ENCODE measurements at places on chromosomes 5 and 9. TPM values are rescaled to one million over a fixed set of nuclear protein-coding genes. Genes with fewer than 3 reads are reported as not detected.

GRCh38 chr9:122016309-122016708 lies 76.8 kb downstream of the TTLL11 start:
- no peak for DNase-seq

GRCh38 chr5:112535356-112535755 lies 116.3 kb upstream of the EPB41L4A start:
- DNase-seq = no peak

- no peak for DNase-seq
Measured at GRCh38 chr9:114226246-114227055, 71.1 kb downstream of the COL27A1 start.

Gene ADRA1B
- 0.56 TPM for total RNA-seq

- DNase-seq = no peak
Measured at GRCh38 chr5:147085409-147085808, 149.4 kb upstream of the STK32A start.

DNA sequence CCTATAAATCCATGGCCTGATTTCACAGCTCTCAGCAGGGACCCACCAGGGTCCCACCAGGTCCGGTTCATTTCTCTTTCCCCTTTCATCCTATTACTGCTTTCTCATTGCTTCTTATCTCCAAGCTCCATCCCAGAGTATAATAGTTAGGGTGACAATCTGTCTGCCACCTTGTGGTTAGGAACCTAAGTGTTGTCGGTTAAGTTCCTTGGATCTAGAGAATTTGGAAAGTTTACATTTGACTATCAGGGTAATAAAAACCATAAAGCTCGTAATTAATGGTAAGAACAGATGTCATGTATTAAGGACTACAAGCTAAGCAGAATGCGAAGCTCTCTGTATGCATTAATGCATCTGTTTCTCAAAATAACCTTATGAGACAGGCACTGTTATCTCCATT lies 259.1 kb downstream of the SH3GL2 start:
- no peak for DNase-seq

- DNase-seq = no peak
Measured at GRCh38 chr9:109737295-109737694, 42.7 kb upstream of the PALM2AKAP2 start.

DNA sequence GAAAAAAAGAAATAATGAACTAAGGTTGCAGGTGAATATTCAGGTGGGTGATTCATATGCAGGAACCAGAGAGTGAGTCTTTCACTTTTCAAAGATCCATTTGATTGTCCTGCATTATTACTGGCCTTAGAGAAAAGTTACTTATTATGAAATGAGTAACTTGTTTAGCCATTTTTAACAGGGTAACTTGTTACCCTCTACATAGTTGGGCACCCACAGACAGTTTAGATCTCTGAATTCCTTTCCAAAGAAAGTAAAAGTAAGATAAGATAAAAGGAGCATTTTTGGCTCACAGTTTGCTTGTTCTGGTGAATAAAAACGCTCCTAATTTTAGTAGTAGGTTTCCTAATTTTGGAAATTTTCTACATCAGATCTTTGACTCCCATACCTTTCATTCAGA lies 54.1 kb upstream of the DAB2 start:
- peak; percentile 34 for DNase-seq

Gene ZNF608
- 15.1 TPM for total RNA-seq

- DNase-seq = no peak
Measured at GRCh38 chr9:10614196-10614800, 1.5 kb upstream of the PTPRD start.

GRCh38 chr5:78597068-78597973 lies 51.3 kb downstream of the LHFPL2 start:
- peak; percentile 97 for DNase-seq

- DNase-seq = peak; percentile 82
Measured at GRCh38 chr9:114525513-114525912, 20.2 kb upstream of the WHRN start.

GRCh38 chr9:96156171-96156974 lies 145.6 kb downstream of the HSD17B3 start:
- DNase-seq = no peak

DNA sequence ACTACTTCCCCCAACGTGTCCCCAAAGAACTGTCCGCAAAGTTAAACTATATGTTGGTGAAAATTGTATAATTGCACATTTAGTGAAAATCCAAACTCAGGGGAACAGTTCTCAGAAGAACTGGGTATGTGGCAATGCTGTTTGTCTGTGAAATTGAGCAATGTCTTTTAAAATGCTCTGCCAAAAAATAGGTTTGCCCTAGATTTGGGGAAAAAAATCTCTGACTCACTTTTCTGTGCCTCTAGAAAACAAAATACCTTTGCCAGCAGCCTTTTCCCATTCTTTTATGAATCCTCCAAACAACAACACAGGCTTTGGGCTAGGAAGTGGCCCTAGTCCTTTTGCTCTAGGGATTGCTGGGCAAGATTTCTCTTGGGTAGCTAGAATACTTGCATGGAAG lies 37.4 kb upstream of the ZNF608 start:
- peak; percentile 16 for DNase-seq

DNA sequence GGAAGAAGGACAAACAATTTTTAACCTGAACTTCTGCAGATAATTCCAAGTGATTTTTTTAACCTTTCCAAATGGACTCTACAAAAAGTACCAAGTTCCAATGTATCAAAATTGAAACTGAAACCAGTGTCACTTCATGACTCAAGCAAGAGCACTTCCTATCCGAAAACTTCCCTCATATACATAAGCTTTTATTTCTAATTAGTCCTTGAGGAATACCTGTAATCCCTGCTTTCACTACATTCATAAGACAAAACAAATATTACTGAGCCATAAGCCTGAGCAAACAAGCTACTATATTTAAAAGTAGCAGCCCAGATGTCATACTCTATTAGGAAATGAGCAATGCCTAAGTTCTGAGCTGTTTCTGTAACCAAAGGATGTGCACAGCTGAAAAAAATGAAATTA lies 224.4 kb downstream of the EBF1 start:
- peak; percentile 4 for DNase-seq

Gene TAF11L13
- total RNA-seq = not detected

DNA sequence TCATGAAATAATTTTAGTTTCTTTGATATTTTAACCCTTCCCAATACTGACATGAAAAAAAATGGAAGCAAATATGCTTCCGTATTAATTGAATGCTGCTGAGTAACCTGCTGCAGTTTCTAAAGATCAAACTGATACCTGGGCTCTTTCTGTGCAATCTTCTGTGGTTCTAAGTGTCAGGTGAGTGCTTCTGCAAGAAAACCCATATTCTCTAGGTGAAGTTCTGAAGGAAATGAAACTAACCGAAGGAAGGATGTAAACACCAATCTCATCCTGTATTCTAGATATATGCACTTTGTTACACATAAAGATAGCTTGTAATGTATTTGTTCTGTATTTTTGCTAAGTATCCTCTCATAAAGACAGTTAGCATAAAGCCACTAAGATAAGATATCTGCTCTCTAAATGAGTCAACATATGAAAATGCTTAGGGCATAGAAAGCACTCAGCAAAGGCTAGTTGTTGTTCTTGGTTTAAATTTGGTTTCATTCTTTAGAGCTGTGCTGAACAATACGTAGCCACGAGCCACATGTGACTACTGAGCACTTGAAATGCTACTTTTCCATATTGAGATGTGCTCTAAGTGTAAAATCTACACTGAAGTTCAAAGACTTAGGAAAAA lies 52.0 kb downstream of the ITGA2 start:
- DNase-seq = peak; percentile 65

DNA sequence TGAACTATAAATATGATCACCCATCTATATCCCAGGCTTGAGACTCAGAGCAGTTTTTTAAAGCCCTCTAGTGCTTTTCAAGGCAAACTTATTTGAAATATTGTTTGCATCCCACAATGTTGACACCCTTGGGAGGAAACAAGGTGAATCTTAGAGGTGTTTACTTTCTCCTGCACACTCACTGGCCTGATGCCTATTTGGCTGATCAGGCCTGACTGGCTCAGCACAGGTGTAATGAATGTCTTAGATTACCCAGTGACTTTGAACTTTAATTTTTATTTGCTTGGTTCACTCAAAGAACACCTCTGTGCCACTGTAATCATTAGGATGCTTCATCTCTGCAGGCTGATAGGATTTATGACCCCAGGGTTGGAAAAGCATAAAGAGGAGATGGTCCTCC lies 158.3 kb downstream of the KCTD16 start:
- DNase-seq = no peak

- peak; percentile 48 for DNase-seq
Measured at GRCh38 chr5:132296412-132297016, 2.3 kb downstream of the SLC22A4 start.

Gene HEXB
- total RNA-seq = 76.7 TPM

DNA sequence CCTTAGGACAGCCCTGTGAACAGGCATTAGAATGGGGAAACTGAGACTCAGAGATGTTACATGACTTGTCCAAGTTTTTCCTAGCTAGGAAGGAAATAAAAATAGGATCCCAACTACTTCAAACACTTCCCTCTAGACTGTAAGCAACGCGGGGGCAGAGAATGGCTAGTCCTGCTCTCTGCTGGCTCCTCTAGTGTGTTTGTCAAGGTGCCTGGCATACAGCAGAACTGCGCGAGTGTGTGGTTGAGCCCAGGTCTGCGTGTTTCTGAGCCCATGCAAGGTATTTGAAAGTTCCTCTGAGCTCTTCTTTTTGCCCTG lies 152.5 kb downstream of the MACROH2A1 start:
- DNase-seq = no peak

Gene CARTPT
- not detected for total RNA-seq

GRCh38 chr9:36858805-36859375 lies 175.2 kb downstream of the PAX5 start:
- DNase-seq = no peak

- no peak for DNase-seq
Measured at GRCh38 chr9:85216601-85217000, 525.2 kb downstream of the AGTPBP1 start.

DNA sequence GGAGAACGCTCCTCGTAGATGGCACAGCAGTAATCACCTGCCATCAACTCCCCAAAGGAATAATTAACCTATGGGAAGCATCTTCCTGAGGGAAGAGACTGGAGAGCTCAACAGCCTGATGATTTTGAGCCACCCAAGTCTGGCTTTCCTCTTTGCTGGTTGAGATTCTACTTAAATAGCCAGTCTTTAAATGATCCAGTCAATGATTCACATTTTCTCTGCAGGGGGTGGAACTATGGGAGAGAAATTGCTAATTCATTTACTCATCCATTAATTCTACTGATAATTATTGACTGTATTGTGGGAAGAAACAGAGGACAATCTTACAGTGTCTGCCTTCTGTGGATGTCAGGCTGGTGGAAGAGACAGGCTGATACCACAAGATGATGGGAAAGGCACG lies 355.0 kb upstream of the PANK3 start:
- DNase-seq = no peak

Gene PCDHGA6
- total RNA-seq = 4.2 TPM

DNA sequence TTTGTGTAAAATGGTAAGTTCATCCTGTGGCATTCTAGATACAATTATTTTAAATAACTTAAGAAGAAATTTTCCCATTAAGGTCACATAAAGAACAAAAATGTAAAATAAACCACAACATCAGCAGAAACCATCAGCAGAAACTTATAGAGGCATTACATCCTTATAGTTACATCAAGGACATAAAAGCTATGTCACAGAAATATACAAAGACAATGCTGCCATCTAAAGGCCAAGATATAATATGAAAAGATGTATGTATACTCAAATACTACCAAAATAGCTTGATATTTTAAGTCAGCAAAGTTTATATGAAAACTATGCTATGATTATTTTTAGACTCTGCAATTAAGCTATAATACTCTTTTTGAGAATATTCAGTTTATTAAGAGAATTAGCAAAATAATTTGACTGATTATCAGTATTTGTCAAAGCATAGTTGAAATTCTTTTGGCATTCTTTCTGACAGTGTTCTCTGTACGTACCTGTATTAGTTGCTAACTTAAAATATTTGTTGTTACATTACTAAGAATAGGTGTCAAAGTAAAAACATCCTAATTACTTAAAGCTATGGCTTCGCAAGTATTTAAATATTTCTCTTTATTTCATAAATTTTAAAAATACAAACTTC lies 36.2 kb downstream of the FBXL17 start:
- DNase-seq = peak; percentile 67

GRCh38 chr9:133163504-133164172 lies at the start of gene GBGT1:
GBGT1 (minus strand) TSS chr9:133163914; CDS start chr9:133162412, 1,502 bp downstream.
- DNase-seq = no peak

Gene SEMA4D
- 0.56 TPM for total RNA-seq

DNA sequence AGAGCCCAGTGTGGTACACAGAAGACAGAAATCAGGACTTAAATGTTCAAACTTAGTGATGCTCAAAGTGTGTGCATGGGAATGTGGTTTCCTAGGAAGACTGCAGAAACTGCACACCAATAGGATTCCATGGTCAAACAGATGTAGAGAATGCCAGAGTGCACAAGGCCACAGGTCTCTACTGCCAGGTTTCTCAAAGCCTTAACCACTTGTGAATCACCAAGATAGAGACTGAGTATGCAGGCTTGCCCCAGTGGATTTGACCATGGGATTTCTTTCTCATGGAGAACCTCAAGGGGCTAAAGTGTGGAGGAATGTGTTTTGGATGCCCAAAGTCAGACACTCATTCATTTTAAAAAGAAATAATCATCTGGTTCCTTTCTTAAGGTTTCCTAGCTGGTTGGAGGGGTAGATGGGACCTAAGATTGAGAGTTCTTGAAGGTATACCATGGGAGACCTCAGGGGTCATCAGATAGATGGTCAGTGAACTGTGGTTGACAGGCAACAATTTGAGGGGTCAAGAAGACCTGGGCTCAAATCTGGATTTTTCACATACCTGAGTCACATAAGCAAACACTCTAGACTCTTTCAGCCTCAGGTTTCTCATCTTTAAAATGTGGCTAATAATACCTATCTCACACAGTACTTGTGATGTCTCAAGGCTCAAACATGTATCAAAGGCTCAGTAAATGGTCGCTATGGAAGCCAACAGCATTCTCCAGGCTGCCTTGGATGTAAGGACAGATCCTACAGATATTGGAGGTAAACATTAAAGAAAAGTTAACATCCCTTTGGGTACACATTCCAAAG lies 81.1 kb downstream of the BOD1 start:
- peak; percentile 46 for DNase-seq

Gene CKMT2
- total RNA-seq = 0.28 TPM

Gene PTRH1
- 5.4 TPM for total RNA-seq

GRCh38 chr5:773517-774264 lies 10.8 kb downstream of the ZDHHC11B start:
- no peak for DNase-seq

GRCh38 chr9:132063281-132063680 lies 16.4 kb downstream of the MED27 start:
- no peak for DNase-seq

Gene PAM
- total RNA-seq = 115 TPM

Gene RASEF
- total RNA-seq = under 0.01 TPM

DNA sequence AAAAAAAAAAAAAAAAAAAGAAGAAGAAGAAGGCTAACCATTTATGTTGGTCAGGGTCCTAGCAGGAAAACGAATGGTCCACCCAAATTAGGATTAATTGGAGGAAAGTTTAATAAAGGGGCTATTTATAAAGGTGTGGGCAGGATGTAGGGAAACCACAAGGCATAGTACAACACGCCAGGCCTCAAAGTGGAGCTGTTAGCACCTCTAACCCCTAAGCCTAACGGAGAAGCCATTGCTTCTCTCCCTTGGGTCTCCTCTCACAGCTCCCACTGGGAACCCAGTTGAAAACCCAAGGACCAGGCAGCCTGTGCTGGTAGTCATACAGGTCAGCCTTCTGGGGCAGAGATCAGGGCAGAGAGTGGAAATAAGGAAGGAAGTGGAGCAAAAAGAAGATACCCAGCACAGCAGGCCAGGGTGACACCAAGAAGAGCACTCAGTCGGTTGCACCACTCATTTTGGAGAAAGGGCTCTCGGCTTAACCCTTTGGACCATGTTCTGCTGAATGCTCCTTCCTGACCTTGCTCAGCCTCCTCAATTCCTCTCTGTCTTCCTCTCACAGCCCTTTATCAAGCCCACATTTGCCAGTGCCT lies 8.8 kb upstream of the GLIPR2 start:
- no peak for DNase-seq

Measured in IMR-90 (cell line).